ENCODE measurements at places on chromosomes 12 and 14.

GRCh38 chr12:58602736-58603135, 317.6 kb downstream of the LRIG3 start:
- DNase-seq, result no peak

DNA sequence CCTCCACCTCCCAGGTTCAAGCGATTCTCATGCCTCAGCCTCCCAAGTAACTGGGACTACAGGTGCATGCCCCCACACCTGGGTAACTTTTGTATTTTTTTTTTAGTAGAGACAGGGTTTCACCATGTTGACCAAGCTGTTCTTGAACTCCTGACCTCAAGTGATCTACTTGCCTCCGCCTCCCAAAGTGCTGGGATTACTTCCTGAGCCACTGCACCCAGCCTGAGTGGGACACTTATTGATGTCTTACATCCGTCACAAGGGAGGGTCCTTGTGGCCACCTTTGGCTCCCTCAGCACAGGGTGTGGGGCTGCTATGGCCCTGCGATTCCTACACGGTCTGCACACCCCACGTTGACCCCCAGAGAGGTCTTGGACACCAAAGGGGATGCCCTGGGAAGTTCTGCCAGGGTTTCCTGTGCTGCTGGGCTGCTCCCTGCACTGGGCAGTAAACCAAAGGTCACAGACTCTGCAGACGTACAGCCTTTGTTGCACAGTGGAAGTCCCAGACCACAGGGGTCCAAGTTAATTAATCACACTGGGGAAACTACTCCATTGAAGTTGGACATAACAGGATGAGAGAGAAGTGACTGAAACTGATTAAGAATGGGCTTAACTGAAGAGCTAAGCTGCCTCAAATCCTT, 95.7 kb downstream of the SAMD4A start:
- no peak for DNase-seq

GRCh38 chr14:69693145-69693544, 73.8 kb upstream of the SRSF5 start:
- no peak for DNase-seq

GRCh38 chr14:42884100-42884499, 1277.4 kb downstream of the LRFN5 start:
- no peak for DNase-seq

GRCh38 chr14:105605464-105606304, 79.3 kb downstream of the TMEM121 start:
- no peak for DNase-seq

- peak; percentile 80 for DNase-seq
Observed at GRCh38 chr14:22555384-22556011, 33.5 kb downstream of the DAD1 start.

DNA sequence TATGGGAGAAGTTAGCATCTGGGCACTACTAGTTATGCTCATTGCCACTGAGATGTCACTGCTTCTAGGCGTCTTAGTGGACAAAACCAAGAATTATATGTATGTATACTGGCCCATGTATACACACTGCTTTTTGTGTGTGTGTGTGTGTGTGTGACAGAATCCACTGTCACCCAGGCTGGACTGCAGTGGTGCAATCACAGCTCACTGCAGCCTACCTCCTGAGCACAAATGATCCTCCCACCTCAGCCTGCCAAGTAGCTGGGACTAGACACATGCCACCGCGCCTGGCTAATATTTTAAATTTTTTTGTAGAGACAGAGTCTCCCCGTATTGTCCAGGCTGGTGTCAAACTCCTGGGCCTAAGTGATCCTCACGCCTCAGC, 25.2 kb downstream of the LIMA1 start:
- no peak for DNase-seq

DNA sequence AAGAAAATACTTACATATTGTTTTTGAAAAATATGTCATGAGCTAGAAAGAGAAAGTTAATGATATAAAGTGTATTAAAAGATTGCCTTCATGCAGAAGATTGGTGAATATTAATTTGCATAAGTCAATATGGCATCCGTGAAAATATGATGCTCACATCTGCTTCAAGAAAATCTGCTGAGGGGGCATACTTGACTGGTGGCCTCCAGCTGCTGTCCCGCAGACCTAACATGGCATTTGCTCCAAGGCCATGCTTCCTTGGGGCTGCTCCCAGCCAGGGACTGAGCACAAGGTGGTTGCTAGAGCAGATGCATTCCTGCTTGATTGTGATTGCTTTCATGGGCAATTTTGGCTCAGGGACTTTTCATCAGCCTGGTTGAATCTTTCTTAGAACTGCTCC, 133.8 kb downstream of the TTC6 start:
- DNase-seq, result no peak

DNA sequence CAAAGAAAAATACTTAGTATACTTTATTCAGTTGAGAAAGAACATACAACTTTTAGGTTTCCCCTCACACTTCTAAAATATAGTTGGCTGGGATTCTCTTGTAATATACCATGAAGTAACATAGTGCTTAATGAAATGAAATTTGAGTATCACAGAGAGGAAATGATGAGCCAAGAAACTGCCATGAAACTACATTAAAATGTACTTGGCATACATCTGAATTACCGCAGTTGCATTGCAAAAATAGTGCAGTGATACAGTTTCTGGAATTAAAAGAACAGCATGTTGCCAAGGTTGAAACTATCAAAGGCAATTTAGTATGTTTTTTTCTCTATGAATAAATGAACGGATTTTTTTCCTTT, 389.2 kb downstream of the TMEM117 start:
- DNase-seq, result no peak

- DNase-seq, result peak; percentile 85
Observed at GRCh38 chr12:111434680-111435338, 29.1 kb downstream of the SH2B3 start.

DNA sequence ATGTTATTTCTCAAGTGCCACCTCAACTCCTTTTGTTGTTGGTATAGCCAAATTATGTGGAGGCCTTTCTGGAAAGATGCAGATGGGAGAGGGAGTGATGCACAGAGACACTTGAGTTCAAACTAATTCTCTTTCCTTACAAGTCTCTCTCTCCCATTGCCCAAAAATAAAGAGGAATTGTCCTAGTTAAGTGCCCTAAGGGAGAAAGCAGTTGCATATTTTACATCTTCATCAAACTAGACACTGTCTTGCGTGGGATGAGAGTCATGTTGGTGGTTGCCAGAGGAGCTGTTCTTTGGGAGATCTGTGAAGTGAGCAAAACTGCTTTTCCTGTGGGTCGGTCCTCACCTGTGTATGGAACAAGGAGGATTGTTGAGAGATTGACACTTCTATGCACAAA, 72.2 kb downstream of the EP400 start:
- DNase-seq, result no peak

Data from stimulated activated naive CD8-positive, alpha-beta T cell treated with anti-CD3 and anti-CD28 coated beads, Interleukin-15, amount 100 ng/mL, for 72 hours (primary cell).